Tibial artery (tissue), 4 donors: ENCODE measurements at places on chromosomes 7 and 10.

DNA sequence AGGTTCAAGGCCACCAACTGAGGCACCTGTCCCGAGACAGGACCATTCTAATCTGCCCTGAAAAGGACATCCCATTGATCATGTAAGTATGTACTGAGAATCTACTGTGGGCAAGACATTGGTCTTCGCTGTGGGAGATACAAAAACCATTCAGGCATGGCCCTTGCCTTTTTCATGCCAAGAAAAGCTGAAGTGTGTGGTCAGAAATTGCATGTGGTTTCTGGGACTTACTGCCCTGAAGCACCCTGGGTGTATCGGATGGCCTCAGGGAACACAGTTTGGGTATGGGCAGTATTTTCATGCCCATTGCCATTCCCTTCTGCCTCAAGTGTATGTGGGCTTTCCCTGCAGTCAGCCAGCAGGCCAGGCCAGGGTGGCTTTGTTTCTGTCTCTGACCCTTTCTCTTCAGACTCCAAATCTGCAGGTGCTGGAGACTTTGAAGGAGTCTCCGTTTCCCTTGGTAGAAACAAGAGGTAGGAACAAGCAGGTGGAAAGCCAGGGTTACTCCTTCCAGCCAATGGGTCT is 285.7 kb downstream of the ZEB1 start:
- DNase-seq: no peak

DNA sequence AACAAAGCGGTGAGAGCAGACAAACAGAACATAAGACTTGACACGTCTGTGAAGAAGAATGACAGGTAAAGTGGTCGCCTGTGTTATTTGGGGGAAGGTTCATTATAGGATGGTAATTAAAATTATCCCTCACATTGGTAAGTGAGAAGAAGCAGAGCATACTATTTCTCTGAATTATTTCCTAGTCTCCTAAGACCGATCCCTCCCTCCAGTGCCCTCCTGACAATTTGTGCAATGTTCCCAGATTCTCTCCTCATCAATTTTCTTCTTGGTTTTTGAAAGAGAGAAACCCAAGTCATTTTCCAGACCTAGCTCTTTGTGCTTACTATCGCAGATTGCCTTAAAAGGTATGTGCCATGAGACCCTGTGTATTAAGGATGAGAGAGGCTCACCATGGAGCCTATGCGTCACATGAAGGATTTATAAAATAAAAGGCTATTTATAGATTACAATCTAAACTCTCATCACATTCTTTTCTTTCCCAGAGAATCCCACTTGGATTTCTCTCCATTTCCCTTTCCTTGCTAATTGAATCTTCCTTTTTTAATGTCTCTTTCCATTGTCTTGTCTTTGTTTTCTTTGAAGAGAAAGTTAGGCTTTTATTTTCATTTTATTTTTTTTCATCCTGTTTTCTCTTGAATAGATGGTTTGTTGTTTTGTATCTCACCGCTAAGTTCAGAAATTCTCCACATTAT is 112.0 kb downstream of the PPP1R3A start:
- DNase-seq: no peak

- no peak for DNase-seq
These were observed 32.9 kb downstream of the CUZD1 start for GRCh38 chr10:122812751-122813150.

- no peak for DNase-seq
These were observed 4.4 kb upstream of the MALSU1 start for GRCh38 chr7:23294549-23295400.

DNA sequence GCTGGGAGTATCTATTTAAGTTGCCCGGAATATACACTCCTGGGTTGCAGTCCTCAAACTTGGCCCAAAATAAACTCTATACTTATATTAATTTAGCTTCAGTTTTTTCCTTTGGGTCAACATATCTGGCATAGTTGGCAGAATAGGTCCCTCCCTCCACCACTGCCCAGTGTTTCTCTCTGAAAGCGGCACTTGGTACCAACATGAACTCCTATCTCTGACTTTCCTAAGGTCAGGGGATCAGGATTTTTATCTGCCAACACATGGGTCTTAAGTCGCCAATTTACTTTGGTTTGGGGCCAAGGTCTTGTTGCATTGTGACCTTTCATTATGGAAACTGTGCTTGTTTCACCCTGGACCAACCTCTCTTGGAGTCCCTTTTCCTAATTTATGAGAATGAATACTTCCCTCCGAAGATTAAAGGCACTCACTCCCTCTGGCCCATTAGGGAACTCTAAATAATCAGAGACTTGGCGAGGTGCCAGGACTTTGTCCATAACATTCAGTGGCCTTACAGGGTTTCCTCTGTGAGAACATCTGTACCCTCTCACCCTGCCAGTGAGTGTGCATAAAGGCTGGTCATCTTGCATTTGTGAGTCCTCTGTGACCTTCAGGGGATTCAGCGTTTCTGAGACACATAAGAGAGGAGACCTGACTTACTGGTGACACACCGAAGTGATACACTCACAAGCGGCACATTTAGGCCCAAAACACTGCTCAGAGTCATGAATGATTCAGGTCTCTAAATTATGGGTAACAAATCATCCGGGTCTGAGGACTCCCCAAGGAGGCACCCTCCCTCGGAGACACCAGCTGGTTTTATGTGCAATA is 19.7 kb upstream of the FKBP9 start:
- DNase-seq: no peak

DNA sequence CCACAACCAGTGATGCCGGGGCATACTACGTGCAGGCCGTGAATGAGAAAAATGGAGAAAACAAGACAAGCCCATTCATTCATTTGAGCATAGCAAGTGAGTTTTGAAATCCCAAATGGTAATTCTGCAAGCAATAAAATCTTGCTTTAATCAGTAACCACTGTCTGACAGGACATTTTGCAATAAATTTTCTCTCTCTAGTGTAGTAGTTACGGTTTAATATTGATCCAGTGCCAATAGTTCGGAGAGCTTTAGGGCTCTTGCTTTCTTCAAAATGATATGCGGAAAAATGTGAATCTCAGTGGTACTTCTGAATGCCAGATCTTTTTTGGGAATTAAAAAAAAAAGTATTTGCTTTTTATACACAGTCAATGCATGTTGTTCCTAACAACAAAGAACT is 520.4 kb downstream of the SDK1 start:
- DNase-seq: no peak

DNA sequence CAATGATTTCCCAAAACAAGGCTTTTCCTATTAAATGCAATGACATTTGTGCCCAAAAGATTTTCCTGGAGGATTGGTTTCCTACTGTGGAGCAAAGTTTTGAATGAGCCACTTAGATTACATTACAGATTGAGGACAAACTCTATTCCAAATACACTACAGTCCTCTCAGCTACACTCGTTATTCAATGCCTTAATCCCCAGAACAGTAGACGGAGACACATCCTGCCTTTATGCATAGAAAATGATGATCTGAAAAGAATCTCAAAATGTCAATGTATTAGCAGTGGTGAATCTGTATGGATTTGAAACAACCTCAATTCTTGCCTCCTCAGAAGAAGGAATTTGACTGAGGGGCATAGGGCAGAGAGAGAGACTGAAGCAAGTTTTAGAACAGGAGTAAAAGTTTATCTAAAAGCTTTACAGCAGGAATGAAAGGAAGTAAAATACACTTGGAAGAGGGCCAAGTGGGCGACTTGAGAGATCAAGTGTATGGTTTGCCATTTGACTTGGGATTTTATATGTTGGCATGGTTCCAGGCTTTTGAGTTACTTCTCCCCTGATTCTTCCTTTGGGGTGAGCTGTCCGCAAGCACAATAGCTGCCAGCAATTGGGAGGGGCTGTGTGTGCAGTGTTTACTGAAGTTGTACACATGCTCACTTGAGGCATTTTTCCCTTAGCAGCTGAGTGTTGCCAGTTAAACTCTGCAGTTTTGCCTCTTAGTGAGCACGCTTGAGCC is 891.9 kb upstream of the MBL2 start:
- no peak for DNase-seq

DNA sequence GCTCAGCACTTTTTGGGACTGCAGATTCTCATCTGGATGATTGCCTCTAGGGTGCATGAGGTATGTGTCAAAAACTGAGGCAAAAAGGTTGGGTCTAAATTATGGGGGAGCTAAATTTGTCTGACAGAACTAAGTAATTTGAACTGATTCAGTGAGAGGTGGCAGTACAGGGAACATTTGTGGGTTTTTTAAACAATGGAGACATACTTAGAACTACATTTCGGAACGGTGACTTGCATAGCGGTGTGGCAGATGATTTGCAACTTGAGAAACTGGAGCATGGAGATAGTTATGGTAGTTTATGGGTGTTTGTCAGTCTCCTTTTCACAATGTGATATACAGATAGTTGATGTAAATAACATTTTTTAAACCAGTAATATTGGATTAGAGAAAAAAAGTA is 14.6 kb downstream of the TBC1D12 start:
- DNase-seq: no peak

- no peak for DNase-seq
These were observed 215.5 kb downstream of the THSD7A start for GRCh38 chr7:11616466-11616865.

GRCh38 chr7:129401967-129402860 is 32.0 kb upstream of the STRIP2 start:
- DNase-seq: no peak
